ENCODE measurements at places on chromosomes 7 and 10.

GRCh38 chr10:13648425-13648824 is 61.7 kb downstream of the PRPF18 start:
- DNase-seq, result no peak

DNA sequence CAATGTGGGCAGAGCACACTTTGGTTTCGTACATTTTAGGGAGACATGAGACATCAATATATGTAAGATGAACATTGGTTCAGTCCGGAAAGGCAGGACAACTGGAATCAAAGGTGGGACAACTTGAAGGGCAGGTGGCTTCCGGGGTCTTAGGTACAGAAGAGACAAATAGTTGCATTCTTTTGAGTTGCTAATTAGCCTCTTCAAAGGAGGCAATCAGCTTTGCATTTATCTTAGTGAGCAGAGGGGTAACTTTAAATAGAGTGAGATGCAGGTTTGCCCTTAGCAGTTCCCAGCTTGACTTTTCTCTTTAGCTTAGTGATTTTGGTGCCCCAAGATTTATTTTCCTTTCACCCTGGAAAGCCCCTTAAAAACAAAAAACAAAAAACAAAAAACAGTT is 21.3 kb downstream of the ZNF487 start:
- no peak for DNase-seq

GRCh38 chr7:151777908-151778670 is 98.8 kb downstream of the PRKAG2 start:
- no peak for DNase-seq

- no peak for DNase-seq
Measured at GRCh38 chr7:32273297-32273696, 203.1 kb upstream of the PDE1C start.

DNA sequence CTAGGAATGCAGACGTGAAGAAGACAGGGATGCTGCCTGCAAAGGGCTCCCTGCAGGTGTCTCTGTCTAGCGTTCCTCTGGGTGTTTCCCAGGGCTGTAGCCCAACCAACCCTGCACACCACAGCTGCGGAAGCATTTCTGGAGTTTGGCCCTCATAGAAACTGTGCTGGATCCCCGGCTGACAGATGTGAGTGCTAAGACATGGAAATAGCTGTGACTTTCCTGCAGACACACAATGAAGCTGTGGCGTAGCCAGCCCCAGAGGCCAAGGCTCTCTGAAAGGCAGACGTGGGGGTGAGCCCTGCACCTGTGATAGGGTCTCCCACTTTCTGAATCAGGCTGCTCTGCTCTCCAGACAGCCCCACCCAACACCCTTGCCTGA is 44.8 kb downstream of the ADCYAP1R1 start:
- DNase-seq, result no peak

GRCh38 chr7:80139236-80139635 is 4.6 kb downstream of the GNAI1 start:
- DNase-seq, result no peak

DNA sequence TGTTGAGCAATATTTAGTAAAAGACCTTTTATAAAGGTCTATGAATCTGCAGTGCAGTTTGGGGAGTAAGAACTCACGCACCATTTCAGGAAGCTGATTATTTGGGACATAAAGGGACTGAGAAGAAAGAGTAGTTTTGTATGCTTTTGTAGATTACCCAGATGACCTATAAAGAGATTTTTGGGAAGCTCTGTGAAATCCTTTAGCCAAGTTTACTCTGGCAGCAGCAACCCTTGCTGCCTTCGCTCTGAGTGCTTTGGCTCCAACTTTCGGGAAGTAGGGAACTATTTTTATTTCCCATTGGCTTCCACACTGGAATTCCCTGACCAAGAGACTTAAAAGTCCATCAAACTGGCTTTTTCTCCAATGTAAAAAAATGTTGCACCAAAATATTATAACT is 1110.1 kb upstream of the PHF14 start:
- DNase-seq, result no peak

DNA sequence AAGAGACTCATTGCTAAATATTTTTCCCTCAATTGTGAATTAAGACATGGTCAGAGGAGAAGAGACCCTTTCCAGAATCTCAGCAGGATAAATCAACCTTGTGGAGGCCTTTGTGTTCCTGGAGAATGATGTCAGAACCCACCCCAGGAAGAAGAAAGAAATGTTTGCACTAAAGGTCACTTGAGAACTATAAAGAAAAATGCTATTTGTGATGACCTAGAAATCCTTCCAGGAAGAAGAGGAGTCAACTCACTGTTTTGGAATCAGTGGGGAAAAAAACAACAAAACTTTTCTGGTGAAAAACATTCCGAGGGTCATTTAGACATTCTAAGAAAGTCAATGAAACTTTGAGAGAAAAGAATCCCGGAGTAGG is 129.1 kb upstream of the ANKRD1 start:
- DNase-seq, result no peak

- DNase-seq, result no peak
Measured at GRCh38 chr10:75926763-75927162, 495.3 kb downstream of the LRMDA start.

- DNase-seq, result no peak
Measured at GRCh38 chr7:135245226-135246190, 11.9 kb downstream of the STRA8 start.

DNA sequence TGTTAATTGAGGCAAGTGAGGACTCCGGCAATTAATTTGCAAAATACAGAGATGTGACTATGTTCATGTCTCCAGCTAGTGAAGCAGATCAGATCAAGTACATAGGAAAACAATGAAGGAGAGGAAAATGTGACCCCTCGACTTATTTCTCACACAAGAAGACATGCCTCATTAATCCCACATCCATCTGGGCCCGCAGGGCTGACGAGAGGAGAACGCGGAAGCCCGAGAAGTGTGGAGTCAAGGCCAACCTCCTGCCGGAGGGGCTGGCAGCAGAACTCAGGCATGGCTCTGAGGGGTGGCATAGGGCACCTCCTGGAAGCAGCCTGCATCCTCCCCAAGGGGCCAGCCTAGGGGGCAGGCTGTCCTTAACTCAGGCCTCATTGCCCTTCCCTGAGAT is 54.4 kb downstream of the ZNF503 start:
- no peak for DNase-seq

- no peak for DNase-seq
Measured at GRCh38 chr10:104028146-104028545, 57.5 kb downstream of the COL17A1 start.

DNA sequence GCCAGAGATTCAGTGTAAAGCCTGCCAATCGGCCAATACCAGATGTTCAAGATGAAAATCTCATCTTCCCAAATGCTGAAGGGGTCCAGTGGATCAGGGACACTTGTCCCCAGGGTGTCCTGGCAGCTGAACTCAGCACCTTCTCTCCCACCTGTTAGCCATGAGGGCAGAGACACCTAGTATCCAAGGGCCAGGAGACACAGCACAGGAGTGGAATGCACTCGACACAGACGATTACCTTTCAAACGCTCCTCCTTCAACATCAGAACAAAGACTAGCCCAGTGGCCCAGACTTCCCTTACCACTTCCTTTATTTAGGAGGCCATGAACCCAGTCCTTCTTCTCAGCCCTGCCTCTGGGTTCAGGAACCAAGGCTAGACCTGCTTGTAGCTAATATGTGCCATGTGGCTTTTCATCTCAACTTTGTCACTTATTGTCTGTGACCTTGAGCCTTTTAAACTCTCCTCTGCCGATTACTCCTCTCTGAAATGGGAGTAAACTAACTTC is 180.3 kb upstream of the PLXNA4 start:
- no peak for DNase-seq

GRCh38 chr10:77251297-77252013 is 386.2 kb downstream of the KCNMA1 start:
- no peak for DNase-seq

DNA sequence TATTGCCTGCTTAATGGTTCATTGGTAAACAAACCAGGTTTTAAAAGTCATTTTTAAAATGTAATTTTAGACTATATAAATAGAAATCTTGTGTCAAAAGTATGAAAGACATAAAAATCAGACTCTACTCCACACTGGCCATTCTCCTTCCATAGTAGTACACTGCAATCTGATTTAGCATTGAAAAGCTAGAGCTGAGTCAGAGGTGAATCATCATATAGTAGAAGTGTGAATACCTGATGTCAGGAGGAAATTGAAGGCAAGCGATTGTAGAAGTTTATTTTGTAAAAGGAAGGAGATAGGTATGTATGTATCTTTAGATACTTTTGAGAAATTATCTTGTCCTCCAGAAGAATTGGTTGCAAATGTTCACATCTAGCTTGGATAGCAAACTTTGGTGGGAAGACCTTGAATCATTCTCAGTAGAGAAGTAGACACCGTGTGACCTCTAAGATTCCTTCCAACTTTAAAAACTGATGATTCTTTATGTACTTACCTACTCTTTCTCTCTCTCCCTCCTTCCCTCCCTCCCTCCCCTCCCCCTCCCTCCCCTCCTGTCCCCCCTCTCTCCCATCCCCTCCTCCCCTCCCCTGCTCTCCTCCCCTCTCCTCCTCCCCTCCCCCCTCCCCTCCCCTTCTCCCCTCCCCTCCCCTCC is 88.1 kb downstream of the BTAF1 start:
- no peak for DNase-seq

- no peak for DNase-seq
Measured at GRCh38 chr7:14582010-14582409, 320.5 kb downstream of the DGKB start.

- DNase-seq, result no peak
Measured at GRCh38 chr10:128377988-128378387, 251.8 kb upstream of the MKI67 start.

DNA sequence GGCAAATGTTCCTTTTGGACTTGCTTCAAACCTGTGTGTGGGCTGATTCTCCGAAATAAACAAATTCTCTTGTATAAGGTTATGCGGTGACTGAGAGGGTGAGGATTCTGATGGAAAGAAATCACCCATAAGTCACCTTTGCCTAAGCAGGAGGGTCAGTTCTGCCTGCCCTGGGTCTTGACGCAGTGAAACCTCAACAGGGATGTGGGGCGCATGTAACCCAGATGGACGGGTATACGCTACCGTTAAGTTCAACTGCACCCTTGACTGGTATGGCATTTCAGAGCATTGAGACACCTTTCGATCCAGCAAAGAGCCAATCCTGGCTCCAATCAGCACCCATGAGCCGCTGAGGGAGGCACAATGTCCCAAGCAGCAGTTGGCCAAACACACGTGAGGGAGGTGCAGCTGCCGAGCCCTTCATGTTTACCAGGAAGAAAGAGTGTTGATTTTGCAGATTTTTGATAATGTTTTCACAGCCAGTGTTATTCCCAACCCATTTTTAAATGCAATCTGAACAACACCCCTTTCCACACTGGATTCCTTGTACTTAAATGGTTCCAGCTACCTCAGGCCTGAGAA is 48.1 kb downstream of the SORBS1 start:
- no peak for DNase-seq

- DNase-seq, result no peak
Measured at GRCh38 chr10:2431961-2432360, 635.4 kb upstream of the PFKP start.

GRCh38 chr10:94725871-94726270 is 36.6 kb upstream of the CYP2C19 start:
- DNase-seq, result no peak

DNA sequence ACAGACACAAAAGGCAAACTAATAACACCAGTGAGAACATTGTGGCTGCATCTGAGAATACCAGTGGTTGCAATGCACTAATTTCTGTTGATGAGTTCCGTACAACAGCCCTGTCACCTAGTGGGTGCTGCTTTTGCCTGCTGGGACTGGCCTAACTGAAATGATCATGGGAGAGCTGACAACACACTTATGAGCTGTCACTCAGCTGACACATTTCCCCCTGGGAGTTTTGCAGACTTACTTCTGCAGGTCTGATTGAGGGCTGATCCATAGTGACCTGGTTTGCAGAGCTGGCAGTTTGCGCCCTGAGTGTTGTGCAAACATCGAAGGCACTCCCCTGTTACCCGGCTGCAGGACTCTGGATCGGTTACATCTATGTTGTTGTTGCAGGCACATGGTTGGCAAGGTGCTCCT is 60.6 kb upstream of the LAMB1 start:
- no peak for DNase-seq

- no peak for DNase-seq
Measured at GRCh38 chr7:82623812-82624211, 180.2 kb upstream of the CACNA2D1 start.

GRCh38 chr7:77362905-77363304 is 53.2 kb downstream of the GSAP start:
- no peak for DNase-seq

- DNase-seq, result no peak
Measured at GRCh38 chr10:63438506-63439498, 27.0 kb downstream of the JMJD1C start.

- no peak for DNase-seq
Measured at GRCh38 chr10:125024497-125025234, 82.7 kb downstream of the ZRANB1 start.

- DNase-seq, result no peak
Measured at GRCh38 chr10:65395631-65396030, 1530.2 kb upstream of the LRRTM3 start.

GRCh38 chr10:1116696-1117280 is 60.6 kb downstream of the WDR37 start:
- DNase-seq, result no peak

GRCh38 chr7:131858611-131859010 is 302.2 kb upstream of the PODXL start:
- no peak for DNase-seq

DNA sequence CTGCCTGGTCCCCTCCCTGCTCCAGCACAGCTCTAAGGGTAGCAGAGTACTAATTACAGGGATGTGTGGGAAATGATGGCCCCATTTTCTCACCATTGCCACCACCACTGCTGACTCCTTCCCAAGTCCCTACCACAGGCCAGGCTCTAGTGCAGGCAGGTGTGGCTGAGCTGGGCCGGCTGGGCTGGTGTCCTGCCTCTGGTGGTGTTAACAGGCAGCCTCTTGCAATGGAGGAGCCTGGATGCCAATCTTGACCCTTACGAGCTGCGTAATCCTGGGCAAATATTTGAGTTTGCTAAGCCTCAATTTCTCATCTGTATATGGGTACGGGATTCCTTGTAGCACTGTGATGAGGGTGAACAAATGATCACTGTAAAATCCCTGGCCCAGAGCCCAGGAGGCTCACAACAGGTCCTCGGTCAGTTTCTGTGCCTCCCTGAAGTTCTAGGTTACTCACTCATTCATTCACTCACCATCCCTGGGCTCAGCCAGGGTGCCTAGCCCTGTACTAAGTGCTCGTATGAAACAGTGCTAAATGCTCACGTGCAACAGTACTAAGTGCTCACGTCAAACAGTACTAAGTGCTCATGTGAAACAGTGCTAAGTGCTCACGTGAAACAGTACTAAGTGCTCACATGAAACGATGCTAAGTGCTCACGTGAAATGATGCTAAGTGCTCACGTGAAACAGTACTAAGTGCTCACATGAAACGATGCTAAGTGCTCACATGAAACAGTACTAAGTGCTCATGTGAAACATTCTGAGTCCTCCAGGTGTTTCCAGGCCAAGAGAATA is 2.3 kb upstream of the FZD9 start:
- no peak for DNase-seq

GRCh38 chr7:137245186-137245585 is 98.3 kb downstream of the PTN start:
- no peak for DNase-seq
